ENCODE measurements at places on chromosomes 4 and X.
A peak's percentile ranks its signal among the peaks of the same experiment; 100 is the strongest.

DNA sequence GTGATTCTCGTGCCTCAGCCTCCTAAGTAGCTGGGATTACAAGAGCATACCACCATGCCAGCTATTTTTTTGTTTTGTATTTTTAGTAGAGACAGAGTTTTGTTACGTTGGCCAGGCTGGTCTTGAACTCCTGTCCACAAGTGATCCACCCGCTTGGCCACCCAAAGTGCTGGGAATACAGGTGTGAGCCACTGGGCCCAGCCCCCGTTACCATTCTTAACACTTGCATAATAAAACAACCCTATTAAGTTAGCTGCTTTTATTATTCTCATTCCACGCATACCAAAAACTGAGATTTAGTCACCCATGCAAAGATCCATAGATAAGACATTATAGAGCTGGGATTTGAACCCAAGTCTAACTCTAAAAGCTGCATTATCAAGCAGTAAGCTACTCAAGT, 6.0 kb upstream of the TEX13A start:
- no peak for DNase-seq

- no peak for DNase-seq
Measured at GRCh38 chr4:139950568-139950967, 203.4 kb downstream of the MAML3 start.

- DNase-seq, result no peak
Measured at GRCh38 chrX:112536544-112536943, 143.2 kb downstream of the LHFPL1 start.

DNA sequence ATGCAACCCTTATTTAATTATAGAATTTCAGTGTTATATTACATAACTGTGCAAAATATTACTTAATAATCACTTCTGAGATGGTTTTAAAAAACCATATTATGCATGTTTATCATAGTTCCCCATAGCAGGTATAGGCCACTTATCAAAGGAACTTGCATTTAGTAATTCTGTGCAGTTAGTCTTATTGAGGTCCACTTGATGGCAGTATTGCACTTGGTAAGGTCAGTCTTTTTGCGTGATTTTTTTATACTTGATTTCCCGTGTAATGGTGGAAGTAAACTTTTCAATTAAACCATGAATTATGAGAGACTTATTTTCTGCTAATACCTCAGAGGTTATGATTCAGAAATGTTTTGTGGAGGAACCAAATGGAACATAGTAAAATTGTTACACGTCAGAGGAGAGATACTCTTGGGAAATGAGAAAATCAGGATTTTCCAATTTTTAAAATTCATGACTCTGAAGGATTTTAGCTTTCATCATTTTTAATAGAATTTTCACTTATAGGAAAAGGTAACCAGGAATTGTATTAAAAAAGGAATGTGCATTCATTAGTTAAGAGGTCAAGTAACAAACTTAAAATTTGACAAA, 230.0 kb downstream of the CCSER1 start:
- no peak for DNase-seq

DNA sequence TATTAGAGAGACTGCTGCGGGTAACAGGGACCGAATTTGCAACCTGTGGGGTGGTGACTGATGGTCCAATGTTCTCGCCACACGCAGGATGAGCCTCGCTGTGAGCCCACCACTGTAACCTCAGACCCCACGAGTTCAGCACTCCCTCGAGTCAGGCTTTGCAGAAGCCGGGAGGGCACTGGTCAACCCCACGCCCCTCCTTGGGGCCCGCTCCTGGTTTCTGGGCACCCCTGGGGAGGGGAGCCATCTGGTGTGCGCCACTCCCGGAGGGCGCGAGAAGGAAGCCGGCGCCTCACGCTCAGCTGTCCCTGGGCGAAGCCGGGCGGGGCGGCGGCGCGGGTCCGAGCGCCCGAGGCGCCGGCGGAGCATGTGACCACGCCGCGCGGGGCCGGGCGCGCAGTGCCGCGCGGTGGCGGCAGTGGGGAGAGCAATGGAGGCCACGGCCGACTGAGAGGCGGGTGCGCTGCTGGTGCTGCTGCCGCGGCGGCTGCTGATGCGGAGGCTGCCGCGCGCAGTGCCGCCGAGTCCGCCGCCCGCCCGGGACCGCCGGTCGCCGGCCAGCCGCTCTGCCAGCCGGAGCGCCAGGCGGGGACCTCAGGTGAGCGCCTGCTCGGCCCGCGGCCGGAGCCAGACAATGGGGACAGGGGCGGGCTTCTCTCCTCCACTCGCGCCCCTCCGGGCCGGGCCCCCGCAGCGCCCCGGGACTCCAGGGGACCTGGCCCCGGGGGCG, 100.1 kb downstream of the CEP135 start:
- peak; percentile 70 for DNase-seq

GRCh38 chr4:164538097-164538496, 215.8 kb upstream of the SMIM31 start:
- DNase-seq, result no peak

DNA sequence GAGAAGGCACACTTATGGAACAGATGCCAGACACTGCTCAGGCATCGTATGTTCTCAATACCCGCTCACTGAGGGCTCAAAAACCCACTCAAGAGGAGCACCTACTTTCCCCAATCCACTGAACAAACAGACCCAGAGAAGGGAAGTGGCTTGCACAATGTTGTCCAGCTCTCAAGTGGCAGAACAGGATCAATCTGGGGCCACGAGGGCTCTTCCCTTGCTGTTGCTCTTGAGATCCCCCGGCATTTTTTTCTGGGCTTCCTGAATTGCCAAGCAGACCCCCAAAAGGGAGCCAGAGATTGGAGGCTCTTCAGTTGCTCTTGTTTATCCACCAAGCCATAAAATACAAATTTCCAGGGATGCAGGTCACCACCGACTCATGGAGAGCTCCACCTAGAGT, 35.7 kb downstream of the IDS start:
- no peak for DNase-seq

- DNase-seq, result peak; percentile 36
Measured at GRCh38 chrX:21993265-21993664, 38.9 kb upstream of the PHEX start.

GRCh38 chr4:35883108-35883507, 361.2 kb downstream of the ARAP2 start:
- no peak for DNase-seq

- no peak for DNase-seq
Measured at GRCh38 chrX:19046343-19047215, 62.7 kb upstream of the PHKA2 start.
